ENCODE measurements at places on chromosomes 7 and 10. TPM values are rescaled to one million over a fixed set of nuclear protein-coding genes. Genes with fewer than 3 reads are reported as not detected.

RELN gene
- 26.8 TPM for total RNA-seq

ERCC6 gene
- total RNA-seq, result 12.7 TPM

SEC61G gene
- 512 TPM for total RNA-seq

NACAD gene
- 19.8 TPM for total RNA-seq

ZSCAN21 gene
- total RNA-seq, result 16.5 TPM

ACSM6 gene
- total RNA-seq, result not detected

DOCK1 gene
- 15.1 TPM for total RNA-seq

DPYSL4 gene
- 76.2 TPM for total RNA-seq

OR2F2 gene
- total RNA-seq, result 0.52 TPM

KLF6 gene
- 14.9 TPM for total RNA-seq

VWA2 gene
- total RNA-seq, result 0.23 TPM

CASTOR2 gene
- total RNA-seq, result 29.6 TPM

MMP21 gene
- total RNA-seq, result not detected

AQP1 gene
- total RNA-seq, result 0.51 TPM

GALNT11 gene
- 36.3 TPM for total RNA-seq

HOXA9 gene
- 2.0 TPM for total RNA-seq

DNAH11 gene
- 18.1 TPM for total RNA-seq

HOXA10 gene
- 22.2 TPM for total RNA-seq

ADCY1 gene
- 13.4 TPM for total RNA-seq

ACTR3C gene
- 2.2 TPM for total RNA-seq

CALCR gene
- 0.18 TPM for total RNA-seq

PPP1R17 gene
- 1.0 TPM for total RNA-seq

PTEN gene
- total RNA-seq, result 60.1 TPM

VPS37D gene
- total RNA-seq, result 0.71 TPM

CLRN3 gene
- not detected for total RNA-seq

CCL26 gene
- total RNA-seq, result not detected

NCF1 gene
- not detected for total RNA-seq

FAM25C gene
- total RNA-seq, result not detected

ARPC1B gene
- total RNA-seq, result 4.9 TPM

CCDC136 gene
- 35.6 TPM for total RNA-seq

NOS3 gene
- total RNA-seq, result 1.7 TPM

FOXP2 gene
- total RNA-seq, result 8.8 TPM
